ENCODE measurements at places on chromosomes 6 and 20.

DNA sequence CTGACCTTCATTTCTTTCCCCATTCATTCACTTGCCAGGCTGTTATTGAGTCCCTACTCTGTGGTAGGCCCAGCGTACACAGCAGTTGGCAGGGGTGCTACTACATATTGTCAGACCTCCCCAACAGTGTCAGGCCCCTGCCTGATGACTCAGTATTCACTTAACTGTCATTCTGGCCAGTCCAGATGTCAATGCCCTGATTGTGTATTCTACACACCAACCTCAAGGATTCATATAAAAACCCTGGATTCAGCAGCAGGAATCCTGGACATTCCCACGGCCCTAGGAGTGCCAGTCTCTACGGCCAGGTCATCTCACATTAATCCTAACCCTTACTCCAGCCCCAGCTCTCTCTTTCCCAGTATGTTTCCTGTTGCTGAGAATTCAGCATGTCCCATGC, 151.5 kb downstream of the TASP1 start:
- DNase-seq: no peak

- DNase-seq: no peak
Observed at GRCh38 chr20:8427419-8428040, 295.5 kb downstream of the PLCB1 start.

DNA sequence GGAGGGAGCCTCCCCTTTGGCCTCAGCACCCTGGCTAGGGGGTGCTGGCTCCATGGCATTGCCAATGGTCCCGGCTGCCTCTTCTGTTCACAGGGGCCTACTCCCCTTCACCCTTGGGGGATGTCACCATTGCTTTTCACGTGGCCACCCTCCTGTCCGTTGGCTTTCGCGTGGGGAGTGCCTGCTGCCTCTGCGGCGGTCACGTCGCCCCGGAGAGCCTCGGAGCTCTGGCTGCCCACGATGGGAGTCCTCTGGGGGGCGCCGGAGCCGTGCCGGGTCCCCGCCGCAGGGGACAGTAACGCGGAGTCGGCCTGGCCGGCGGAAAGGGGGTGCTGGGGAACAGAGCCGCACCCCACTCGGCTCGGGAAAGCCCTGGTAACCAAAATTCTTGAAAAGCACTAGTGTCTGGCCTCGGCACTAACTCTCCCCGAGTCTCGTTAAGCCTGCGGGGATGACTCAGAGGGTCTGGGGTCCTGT, 661 bp upstream of the HEBP2 start:
- no peak for DNase-seq

GRCh38 chr6:24492475-24492874, 2.3 kb upstream of the ALDH5A1 start:
- DNase-seq: no peak

DNA sequence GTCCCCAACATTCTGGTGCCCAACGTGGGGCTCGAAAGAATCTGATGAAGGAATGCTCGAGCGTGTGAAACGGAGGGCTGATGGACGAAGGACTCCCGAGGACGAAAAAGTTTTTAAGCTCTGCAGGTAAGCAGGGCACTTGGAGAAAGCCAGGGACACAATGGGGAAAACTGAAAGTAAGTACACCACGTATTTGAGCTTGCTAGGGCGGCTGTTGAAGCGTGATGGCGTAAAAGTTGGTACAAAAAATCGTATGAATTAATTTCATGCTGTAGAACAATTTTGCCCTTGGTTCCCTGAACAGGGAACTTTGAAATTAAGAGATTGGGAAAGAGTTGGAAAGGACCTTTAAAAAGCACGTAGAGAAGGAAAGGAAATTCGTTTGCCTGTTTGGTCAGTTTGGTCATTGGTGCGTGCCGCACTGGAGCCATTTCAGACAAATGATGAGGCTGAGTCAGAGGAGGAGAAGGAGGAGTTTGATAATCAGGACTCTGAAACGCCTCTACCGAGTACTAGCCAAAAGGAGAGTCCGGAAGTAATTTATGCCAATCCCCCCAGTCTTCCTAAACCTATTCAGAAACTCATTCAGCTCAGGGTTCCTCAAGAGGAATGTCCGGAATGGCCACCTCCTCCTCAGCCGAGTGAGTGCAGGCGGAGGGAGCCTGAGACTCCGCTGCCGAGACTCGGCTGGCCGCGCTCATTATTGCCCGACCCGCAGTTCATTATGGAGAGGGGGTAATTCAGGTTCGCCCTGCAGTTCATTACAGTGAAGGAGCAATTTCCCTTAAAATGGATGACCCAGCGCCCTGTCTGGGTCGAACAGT, 59.2 kb upstream of the PRSS16 start:
- DNase-seq: peak; percentile 53

DNA sequence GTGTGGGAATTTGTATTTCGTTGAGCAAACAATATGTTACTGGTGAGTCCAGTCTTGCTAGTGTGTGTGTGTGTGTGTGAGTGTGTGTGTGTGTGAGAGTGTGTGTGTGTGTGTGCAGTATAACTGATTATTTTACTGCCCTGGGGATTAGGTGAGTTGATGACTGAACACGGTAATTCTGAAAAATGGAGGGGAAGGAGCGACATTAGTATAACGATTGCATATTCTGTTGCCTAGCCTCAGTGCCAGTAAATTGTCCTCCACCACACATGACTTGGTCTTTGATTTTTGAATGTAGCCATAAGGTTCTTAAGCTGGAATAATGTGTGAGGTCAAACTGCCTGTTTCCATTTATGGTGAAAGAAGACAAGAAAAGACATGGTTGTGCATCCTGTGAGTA, 121.1 kb downstream of the SLC24A3 start:
- DNase-seq: no peak
